ENCODE measurements at places on chromosomes 1 and 21.
A peak's percentile ranks its signal among the peaks of the same experiment; 100 is the strongest.

DNA sequence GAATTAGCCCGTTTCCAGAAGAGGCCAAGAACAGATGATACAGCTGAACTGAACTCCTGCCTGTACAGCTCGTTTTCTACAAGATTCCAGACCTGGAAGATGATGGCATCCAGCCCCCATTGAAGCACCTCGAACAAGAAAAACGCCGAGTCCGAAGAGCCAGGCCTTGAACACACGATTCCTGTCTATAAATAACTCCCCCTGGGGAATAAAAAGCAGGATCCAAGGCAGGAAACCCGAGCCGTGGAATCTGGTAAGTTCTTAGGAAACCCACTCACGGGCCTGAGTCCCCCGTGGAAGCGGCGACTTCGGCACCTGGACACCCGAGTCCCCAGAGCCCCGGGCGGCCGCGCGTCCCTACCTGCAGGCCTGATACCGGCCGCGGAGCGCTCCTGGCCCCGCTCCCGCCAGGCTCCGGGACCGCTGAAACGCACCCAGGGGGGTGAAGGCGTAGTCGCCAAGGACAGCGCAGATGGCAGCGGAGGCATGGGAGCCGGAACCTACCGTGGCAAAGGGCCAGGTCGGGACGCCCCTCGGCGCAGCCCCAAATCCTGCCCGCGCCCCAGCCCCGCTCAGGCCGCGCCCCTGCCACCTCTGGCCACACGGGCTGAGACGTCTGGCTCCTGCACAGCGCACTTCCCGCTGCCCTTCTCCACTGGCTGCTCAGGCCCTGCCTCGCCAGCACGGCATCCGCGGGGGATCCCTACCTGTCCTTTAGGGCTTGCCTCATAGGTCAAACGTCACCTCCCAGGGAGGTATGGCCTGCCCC lies 14.0 kb upstream of the HLCS start:
- DNase-seq = no peak

- peak; percentile 14 for DNase-seq
These were observed 194.4 kb downstream of the EIF4G3 start for GRCh38 chr1:20982316-20982715.

GRCh38 chr1:206508130-206508889 lies 979 bp downstream of the RASSF5 start:
- no peak for DNase-seq

DNA sequence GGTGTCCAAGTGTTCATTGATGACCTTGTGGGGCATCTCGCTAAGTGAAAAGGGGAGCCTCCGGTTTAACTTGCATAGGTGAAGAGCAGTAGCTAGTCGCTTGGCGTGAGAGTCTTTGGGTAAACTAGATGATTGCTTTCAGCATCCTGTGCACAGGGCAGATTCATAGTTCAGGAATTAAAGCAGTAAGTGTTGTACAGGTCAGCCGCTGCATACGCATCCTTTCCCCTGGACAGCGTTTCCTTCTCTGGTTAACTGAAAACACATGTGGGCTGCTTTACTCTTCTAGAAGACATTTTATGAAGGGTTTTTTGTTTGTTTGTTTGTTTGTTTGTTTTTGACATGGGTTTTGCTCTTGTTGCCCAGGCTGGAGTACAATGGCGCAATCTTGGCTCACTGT lies 12.1 kb downstream of the NDUFV3 start:
- DNase-seq = no peak

DNA sequence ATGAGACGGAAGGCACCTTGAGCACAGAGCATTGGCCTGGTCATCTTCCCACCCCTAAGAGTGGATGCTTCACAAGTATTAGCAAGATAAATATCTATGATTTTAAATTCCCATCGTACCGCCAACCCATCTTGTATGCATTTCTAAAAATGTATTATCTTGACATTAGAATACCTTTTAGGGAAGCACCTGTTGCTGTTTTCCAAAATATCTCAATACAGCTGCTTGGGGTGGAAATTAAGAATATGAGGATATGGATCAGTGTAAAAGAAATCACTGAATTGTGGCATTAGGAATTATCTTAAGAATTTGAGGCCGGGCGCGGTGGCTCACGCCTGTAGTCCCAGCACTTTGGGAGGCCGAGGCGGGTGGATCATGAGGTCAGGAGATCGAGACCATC lies 166.3 kb downstream of the ETS2 start:
- no peak for DNase-seq

- no peak for DNase-seq
These were observed 19.3 kb upstream of the FOXO6 start for GRCh38 chr1:41341772-41342562.

- DNase-seq = no peak
These were observed 123.7 kb downstream of the NOS1AP start for GRCh38 chr1:162193221-162193620.

GRCh38 chr1:171983584-171983983 lies 142.3 kb downstream of the DNM3 start:
- DNase-seq = no peak

DNA sequence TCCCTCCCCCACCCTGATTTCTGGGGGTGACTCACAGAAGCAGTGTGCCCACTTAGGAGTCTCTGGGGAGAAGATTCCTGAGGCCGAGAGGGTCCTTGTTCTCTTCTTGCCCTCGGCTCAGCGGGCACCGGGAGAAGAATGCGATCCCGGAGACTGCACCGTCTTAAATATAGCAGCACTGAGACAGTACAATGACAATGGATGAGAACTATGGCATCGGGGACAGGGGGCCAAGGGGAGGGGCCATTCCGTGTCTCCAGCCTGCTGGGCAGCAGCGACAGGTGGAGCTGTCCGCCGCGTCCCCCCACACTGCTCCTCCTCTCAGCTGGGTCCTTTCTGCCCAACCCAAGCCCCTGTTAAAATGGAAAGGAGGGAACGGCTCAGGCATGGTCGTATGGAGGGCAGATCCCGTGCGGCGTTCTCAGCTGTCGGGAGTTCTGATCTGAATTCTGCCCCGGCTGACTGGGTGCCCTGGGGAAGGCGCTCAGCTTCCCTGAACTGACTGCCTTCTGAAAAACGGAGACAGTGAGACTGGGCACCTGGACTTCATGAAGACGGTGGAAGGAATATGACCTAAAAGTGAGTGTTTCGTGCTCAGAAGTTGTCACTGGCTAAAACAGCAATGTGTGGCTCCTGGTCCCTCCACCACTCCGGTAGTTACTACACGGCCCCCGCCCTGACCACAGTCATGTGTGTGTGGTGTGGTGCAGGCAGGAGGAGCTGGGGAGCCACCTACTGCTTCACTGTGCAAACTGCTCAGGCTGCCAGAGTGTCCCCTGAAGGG lies at the start of gene MYOM3:
Gene MYOM3, minus strand, starts transcription at position 140 of the 784 bp plus-strand sequence. CDS start 3,499 bp downstream, outside the sequence.
- DNase-seq = peak; percentile 37

DNA sequence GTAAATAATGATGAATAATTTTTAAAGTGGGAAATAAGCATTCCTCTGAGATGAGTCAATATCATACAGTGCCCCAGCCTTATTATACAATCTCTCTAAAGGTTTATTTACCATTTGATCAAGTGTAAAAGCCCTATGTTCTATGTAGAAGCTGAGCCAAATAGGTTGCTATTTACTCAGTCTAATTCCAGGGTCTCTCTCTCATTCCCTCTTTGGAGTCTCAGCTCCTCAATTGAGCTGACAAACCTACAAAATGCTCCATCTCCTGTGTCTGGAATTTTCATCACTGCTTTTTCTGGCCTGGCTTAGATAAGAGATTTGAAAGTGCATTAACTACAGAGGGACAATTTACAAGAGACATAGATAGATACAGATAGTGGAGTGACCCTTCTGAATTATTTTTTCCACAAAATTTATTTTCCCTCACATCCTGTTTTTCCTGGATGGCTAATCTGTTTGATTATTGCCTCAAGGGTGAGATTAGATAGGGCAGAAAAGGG lies 24.8 kb upstream of the USH2A start:
- DNase-seq = no peak

- no peak for DNase-seq
These were observed 15.9 kb downstream of the TNFRSF25 start for GRCh38 chr1:6450005-6450450.

- no peak for DNase-seq
These were observed 154.1 kb downstream of the HIVEP3 start for GRCh38 chr1:41764656-41765055.

DNA sequence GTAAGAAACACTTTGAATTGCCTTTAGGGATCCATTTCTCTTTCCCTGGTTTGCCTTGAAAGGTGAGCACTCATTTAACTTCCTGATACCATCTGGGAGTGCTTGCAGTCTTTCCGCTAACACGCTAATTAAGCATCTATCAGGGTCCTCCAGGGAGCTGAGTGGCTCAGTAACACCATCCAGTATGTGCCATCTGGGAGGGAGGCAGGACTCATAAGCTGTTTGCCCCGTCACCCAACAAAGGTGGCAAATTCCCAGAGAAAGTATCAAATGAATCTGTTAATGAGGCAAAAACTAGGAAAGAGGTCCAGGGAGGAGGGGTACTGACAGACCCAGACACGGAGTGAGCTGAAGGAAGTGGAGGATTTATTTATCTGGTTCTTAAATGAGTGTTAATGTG lies 430.9 kb downstream of the HLX start:
- no peak for DNase-seq

DNA sequence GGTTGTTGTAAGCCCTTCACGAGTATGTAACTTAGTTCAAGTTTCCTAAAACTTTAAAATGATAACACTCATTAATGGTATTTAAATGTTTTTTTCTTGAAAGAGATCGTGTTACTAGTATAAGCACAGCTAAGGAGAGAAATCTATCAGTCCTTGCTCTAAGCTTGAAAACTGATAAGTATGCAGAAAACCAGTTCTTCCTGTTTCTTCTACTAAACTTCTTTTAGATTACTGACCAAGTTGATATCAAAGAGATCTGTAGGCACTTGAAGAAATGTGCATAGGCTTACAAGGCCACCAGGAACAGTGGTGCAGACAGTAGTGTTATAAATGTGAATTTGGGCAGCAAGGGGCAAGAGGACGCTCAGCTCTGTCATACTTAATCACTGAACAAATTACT lies 3.9 kb downstream of the EFCAB14 start:
- DNase-seq = no peak

GRCh38 chr1:96080925-96081324 lies 640.7 kb upstream of the PTBP2 start:
- no peak for DNase-seq

DNA sequence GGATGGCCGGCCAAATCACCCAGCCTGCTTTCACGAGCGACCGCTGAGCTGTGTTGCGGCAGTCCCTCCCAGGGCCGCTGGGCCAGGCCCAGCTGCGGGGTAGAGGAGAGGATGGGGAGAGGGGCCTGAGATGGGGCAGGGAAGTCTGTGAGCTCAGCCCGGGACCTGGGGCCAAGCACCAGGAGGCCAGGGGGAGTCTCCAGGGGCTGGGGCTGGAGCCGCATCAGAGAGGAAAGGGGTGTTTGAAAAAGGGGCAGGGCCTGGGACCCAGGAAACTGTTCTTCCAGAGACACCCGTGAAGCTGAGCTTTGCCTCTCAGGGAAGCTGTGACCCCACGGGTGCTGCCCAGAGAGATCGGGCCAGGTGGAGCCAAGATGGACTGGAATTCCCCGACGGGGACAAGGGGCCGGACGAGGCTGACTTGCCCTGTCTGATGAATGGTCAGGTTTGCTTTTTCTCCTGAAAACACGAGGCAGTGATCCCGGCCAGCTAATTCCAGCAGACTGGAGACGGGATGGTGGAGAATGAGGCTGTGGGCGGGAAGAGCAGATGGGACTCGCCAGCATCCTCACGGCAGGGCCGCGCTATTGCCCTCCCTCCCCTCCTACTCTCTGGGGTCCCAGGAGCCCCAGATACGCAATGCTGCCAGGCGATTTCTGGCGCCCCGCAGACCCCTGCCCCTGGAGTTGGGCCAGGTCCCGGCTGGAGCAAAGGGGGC lies 40.3 kb upstream of the COL18A1 start:
- peak; percentile 26 for DNase-seq

- peak; percentile 47 for DNase-seq
These were observed 101.8 kb downstream of the NFIA start for GRCh38 chr1:61184040-61184713.

DNA sequence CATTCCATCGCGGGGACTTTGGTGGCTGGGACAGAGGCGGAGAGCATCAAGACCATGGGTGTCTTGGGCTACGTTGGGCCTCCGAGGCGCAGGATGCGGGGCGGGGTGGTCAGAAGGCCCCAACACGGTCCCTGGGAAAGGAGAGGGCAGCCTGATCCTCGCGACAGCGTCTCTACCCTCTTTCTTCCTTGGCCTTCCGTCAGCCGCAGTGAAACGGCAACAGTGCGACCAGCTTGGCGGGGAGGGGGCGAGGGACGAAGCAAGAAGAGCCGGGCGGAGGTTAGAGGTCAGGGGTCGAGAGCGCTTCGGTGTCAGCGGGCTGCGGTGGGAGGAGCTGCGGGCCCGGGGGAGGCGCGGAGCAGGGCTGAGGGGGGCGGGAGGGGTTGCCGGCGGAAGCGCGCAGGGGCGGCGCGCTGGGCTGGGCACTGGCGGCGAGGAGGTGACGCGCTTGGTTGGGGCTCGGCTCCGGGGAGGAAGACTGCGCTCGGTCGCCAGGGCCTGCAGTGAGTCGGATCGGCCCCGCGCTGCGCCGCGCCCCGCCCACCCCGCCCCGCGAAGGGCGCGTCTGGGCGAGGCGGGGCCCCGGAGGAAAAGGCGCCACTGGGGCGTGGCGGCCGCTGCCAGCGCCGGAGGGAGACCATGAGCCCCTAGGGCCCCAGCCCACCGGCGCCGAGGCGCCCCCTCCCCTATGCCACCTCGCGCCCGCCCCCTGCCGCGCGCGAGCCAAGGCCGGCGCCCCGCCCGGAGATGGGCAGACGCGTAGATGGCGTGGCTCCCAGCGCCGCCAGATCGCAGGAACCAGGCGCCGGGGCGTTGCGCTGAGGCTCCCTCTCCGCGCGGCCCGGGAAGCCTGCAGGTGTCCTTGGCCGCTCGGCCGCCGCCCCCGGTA lies at the start of gene KCNC4:
Gene KCNC4, plus strand, starts transcription at position 600 of the 889 bp plus-strand sequence. CDS start 1,186 bp downstream, outside the sequence.
- no peak for DNase-seq

DNA sequence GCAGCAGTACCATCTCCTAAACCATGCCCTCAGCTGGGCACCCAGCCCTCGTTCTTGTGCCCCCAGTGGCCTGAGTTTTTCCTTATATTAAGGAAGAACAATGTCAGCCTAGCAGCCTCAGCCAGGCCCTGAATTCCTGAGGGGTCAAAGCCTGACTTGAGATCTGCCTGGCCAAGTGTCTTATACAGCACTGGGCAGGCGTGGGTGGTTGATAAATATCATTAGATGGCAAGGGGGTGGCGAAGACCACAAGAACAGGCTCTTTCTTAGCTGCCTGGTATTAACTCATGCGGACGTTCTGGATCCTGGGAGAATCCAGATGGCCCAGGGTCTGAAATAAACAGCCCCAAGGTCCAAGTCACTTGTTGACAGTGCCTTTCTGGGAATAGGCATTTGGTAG lies 18.3 kb downstream of the NGF start:
- no peak for DNase-seq

GRCh38 chr1:85894651-85895050 lies 186.4 kb upstream of the ZNHIT6 start:
- DNase-seq = no peak

GRCh38 chr1:115790846-115791245 lies 22.3 kb upstream of the CASQ2 start:
- no peak for DNase-seq

- DNase-seq = no peak
These were observed at the start of gene UBE2Q1 for GRCh38 chr1:154557939-154558719. Gene UBE2Q1, minus strand, starts transcription at chr1:154558662. Its CDS starts 109 bp downstream, at chr1:154558553.

DNA sequence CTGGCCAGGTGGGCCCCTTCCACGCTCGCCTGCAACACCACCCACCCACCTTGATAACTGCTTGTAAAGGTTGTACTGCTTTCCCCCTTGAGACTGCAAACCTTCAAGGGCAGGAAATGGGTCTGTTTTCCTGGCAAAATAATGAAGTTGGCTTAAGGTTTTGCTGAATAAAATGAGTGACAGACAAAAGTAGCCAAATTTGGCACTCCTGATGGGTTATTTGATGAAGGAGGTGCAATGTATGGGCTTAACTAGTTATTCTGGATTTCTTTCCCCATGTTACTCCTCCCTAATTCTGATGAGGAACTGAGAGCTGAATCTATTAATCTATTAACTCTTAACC lies 14.6 kb upstream of the HLCS start:
- DNase-seq = no peak
